ENCODE measurements at places on chromosomes 13 and 19.

- DNase-seq: no peak
Measured at GRCh38 chr13:95354680-95355487, 53.6 kb upstream of the ABCC4 start.

DNA sequence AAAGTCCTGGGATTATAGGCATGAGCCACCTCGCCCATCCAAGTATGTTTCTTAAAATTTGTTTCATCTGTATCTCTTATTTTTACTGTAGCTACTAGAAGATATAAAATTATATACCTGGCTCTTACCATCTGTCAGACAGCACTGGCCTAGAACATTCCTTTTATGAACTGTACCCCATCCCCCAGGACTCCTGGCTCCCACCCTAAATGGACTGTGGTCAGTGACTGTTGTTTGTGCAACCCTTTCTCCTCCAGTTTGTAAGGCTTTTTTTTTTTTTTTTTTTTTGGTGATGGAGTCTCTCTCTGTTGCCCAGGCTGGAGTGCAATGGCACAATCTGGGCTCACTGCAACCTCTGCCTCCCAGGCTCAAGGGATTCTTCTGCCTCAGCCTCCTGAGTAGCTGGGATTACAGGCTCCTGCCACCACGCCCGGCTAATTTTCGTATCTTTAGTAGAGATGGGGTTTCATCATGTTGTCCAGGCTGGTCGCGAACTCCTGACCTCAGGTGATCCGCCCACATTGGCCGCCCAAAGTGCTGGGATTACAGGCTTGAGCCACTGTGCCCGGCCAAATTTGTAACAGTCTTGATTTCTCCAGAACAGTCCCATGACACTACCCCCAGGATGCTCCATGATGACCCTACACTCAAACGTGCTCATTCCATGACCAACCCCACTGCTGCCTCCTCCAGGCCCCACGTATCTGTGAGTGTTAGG is 2.5 kb downstream of the NDUFA3 start:
- peak; percentile 25 for DNase-seq

DNA sequence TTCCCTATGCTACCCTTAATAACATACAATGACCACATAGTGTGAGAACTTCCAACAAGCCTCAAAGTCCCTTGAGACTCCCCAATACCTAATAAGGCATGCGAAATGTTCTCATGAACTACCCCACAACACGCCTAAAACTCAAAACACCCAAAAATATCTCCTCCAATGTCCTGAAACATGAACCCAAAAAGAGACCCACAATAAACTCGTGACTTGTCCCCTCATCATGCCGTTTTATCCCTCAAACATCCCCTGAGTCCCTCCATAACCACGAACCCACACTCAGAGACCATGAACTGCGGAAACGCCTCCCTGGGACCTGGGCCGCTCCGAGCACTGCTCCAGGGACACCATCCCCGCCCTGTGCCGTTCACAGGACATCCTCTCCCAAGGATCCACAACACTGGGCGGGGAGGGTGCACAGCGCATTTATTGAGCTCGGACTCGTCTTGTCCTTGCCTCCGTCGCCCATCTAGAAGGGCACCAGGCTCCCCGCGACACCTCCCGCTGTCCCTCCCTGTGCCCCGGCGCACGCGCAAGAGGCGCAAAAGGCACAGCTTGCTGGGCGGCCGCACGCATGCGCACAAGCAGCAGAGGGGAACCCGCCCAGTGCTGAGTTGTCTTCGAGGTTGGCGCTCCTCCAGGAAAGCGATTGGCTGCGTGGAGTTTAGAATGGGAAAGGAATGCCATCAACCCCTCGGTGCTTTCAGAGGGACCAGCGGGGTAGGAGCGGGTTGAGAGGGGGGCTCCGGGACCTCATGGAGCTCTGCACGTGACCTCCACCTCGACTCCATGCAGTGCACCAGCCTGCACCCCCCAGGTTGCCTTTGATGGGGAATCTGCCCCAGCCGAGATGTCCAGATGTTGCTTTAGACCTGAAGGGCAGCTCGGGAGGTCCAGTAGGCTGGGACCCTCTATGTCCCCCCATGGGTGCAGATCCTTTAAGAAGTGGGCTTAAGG is 8.8 kb downstream of the FXYD3 start:
- peak; percentile 91 for DNase-seq

DNA sequence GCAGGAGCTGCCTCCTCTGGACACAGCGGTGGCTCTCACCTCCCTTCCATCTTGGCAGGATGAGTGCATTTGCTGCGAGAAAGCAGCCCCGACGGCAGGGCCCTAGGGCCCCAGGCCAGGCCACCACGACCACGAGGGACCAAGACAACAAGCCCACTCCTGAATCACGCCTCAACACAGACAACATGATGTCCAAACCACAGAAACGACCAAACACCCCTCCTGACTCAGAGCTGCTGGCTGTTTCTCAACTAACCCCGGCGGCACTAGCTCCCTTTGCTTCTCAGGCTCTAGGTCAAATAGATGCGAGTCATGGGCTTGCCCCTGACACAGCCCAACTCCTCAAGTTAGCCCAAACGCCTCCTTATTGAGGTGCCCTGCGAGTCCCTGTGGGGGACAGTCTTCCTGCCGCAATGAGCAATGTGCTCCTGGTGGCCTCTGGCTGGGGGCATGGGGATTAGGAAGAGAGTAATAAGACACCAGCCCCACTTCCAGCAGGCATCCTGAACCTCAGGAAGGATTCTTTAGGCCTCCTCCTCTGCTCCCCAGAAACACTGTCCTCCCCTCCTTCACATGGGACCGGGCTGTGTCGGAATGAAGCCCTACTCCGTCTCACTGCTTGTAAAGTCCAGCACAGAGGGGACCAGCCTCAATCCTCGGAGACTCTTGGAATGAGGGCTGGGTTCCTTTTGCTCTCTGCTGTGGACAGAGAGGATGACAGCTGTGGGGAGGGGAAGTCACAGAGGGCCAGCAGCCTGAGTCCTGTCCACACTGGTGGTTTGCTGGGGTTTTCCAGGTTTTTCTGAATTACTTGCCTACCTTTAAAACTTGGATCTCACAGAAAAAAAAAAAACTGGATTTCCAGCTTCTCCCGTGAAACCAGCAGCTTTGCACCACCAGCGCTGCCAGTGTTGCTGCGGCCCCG is 6.9 kb upstream of the ATF5 start:
- no peak for DNase-seq

- no peak for DNase-seq
Measured at GRCh38 chr13:29676941-29677452, 81.5 kb upstream of the SLC7A1 start.
